Kidney tubule cell (primary cell): ENCODE measurements at places on chromosomes 3 and 15.

GRCh38 chr3:4570840-4571621 is 77.9 kb downstream of the ITPR1 start:
- peak; percentile 49 for DNase-seq

DNA sequence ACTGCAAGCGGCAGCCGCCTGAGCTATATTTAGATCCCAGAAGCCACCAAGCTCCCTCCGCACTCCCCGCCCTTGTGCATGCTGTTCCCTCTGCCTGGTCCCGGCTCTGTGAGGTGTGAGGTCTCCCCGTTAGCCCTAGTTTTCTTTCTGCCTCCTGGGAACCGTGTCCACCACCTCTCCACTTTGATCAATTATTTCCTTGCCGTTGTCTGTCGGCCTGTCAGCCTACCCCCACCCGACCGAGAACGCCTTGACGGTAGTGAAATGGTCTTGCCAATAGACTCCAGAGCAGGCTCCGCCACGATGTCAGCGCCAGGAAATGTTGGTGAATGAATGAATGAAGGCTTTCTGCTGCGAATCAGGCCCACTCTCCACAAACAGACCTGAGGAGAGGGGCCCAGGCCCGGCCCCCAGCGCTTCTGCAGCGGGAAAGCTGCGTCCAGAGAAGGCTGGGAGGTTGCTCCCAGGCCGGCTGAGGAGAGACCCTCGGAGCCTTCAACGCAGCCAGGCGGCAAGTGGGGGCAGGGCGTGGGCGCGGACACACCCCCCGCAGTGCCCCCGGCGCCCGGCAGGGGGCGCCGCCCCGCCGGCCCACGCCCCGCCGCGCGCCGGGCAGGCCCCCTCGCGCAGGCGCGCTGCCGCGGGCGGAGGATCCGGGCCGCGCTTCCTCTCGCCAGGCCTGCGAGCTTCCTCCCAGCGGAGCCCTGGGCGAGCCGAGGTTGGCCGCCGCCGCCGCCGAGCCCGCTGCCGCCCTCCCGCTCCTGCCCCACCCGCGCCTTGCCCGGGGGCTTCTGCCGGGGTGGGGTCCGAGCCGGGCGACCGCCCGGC is at the start of gene CSK:
TSS of gene CSK (plus strand) at position 650 of the 828 bp plus-strand sequence. CDS start 16,218 bp downstream, outside the sequence.
- DNase-seq, result peak; percentile 71

DNA sequence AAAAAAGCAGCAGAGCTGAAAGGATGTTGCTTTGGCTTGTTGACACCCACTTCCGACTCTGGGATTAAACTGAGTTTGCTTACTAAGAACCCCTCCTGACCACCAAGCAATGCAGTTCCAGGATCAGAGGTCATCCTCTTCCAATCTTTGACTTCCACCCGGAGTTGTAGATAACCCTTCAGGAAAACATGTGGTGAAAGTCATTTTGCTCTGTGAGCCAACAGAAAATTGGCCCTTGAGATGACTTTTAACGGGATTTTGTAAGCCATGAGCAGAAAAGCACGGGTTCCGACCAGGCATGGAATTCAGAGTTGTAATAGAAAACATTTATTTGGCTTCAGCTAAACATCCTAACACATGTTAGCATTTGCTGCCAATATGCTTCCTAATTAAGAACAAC is 171.6 kb upstream of the NR2F2 start:
- DNase-seq, result no peak

DNA sequence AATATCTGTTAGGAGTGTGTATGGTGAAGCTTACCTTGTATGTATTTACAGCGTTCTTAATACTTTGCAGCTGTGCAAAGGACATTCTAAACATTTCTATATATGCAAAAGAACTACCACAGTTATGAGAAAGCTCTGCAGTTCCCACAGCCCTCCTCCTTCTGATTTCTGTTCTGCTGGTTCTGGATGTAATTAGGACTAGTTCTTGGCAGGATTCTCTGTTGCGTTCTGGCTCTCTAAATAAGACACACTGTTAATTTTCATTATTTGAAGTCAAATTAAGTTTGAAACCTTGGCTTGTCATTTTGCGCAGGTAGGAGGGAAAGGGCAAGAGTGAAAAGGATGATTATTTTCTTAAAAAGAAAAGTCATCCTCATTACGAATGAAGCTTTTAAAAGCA is 76.4 kb downstream of the FNDC3B start:
- no peak for DNase-seq

GRCh38 chr15:33330931-33331330 is 20.2 kb downstream of the RYR3 start:
- DNase-seq, result no peak

DNA sequence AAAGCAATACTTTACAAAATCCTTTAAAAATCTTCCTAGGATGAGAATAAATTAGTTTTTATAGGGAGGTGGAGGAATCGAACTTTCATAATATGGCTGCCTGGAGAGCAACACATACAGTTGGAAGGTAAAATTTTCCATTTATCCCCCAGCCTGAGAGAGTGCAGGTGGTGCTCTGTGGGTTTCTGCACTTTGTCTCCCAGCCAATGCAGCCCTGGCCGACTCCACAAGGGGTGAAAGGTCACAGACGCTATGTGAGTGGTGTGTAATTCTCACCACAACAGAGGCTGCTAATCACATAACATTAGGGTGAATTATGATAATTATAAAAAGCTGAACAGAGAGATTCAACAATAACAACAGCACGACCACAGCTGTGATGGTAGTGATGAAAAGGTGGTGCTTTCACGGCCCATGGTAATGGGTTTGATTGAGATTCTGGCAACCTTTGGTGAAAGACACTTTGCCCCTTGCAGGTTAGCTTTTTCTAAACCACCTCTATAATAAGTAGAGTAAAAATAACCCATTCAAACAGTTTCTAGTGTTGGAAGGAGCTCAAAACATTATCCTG is 30.1 kb upstream of the NANOGP8 start:
- DNase-seq, result no peak

DNA sequence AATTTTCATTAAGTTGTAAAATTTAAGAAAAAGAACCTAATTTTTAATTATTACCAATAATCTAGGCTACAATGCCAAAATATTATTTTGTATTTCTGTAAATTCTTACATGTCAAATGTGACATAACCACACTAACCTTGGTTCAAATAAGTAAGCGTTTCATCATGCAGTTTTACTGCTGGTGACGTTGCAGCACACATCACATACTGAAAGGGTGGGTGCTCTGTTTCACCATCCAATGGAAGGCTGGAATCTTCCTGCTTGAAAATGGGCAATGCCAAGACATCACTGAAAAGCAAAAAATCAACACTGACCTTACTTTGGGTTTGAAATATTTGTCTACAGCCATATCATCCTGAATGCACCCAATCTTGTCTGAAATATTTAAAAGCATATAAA is 14.8 kb downstream of the UBP1 start:
- no peak for DNase-seq

DNA sequence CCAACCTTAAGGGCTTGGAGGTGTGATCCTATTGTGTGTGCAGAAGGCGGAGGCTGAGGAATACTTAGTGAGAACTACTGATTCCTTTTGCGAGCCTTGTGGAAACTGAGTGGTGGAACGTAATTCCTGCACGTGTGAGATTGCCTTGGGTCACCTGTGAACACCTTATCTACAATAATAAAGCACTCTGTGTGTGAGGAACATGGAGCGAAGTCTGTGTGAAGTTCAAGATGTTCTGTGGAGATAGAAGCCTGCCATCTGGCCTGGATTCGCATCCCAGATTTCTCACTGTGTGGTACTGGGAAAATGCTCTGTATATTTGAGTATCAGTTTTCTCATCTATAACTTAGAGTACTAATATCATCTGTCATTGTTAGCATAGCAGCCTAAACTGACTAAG is 179.5 kb upstream of the PDZRN3 start:
- DNase-seq, result no peak

- peak; percentile 53 for DNase-seq
Measured at GRCh38 chr3:71681224-71681668, 44.0 kb downstream of the EIF4E3 start.

GRCh38 chr3:45552031-45552793 is 42.3 kb upstream of the LIMD1 start:
- no peak for DNase-seq

DNA sequence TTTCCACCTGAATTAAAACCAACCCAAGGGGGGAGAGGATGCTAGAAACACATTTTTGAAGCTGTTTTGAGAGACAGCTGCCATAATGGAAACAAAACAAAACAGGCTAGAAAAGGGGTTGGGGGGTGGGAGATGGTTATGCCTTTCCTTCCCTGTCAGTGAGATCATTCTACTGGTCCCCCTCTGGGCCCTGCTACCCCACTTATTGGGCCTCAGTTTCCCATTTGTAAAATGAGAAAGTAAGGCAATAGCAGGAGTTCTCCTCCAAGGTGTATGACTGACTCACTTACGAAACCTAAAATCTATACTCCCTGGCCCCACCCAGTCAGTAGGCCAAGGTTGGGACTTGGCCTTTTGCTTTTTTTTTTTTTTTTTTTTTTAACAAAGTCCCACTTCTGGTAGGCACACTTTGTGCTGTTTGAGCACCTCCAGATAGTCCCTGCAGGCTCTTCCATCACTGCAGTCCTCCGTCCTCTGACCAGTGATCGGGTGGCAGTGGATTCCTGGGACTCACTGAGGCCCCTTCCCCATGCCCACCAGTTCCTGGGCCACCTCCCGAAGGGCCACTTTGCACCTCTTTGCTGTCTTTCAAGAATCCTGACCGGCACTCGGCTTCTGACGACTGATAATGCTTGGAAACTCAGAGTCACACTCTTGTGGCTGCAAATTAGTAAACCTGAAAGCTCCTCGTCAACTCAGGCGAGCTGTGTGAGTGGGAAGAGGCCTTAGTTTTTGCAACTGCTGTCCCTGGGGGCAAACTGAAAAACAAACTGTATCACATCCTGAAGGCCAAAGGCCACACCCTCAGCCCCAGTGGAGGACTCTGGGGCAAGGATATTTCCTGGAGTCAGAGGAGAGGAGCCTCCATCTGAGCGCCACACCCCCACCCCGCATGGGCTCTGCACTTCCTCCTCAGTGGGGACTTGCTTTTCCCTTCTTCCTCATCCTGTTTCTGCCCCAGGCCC is 6.7 kb upstream of the PSTPIP1 start:
- DNase-seq, result no peak

- no peak for DNase-seq
Measured at GRCh38 chr3:107880702-107881101, 210.1 kb downstream of the CD47 start.

- DNase-seq, result no peak
Measured at GRCh38 chr3:149306751-149307434, 26.5 kb downstream of the TM4SF18 start.

DNA sequence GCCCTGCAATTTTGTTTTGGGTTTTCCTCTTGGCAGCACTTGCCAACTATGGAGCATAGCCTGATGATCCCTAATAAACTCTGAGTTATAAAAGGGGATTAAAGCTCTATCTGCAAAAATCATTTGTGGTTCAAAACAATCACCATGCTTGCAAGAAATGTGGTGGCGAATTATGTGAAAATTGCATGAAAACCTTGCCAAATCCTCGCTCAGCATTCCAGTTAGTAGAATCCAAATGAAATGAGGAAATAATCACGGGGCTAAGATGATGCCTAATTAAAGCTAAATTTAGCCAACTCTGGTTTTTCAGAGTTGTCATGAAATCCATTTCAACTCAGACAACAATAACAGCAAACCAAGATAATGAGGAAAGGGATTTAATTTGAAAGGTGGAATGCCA is 73.0 kb upstream of the PROK2 start:
- no peak for DNase-seq

DNA sequence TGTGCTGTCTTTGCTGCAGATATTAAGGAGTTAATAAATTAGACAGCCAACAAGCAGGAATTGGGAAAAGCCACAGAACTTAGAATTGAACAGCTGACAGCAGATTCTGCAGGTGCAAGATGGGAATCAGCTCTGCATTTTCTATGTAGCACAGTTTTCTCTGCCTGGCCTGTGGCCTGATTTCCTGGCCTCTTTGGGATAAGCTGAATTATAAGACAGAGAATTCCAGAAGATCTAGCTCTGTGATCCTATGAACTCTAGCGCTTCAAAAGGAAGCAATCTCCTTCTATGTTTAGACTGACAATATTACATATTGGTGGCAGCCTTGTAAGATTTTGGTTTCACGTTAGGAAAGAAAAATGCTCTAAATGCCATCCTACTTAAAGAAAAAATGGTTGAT is 24.0 kb upstream of the SOX2 start:
- no peak for DNase-seq

GRCh38 chr3:10008588-10009344 is 17.5 kb upstream of the FANCD2 start:
- DNase-seq, result peak; percentile 71

DNA sequence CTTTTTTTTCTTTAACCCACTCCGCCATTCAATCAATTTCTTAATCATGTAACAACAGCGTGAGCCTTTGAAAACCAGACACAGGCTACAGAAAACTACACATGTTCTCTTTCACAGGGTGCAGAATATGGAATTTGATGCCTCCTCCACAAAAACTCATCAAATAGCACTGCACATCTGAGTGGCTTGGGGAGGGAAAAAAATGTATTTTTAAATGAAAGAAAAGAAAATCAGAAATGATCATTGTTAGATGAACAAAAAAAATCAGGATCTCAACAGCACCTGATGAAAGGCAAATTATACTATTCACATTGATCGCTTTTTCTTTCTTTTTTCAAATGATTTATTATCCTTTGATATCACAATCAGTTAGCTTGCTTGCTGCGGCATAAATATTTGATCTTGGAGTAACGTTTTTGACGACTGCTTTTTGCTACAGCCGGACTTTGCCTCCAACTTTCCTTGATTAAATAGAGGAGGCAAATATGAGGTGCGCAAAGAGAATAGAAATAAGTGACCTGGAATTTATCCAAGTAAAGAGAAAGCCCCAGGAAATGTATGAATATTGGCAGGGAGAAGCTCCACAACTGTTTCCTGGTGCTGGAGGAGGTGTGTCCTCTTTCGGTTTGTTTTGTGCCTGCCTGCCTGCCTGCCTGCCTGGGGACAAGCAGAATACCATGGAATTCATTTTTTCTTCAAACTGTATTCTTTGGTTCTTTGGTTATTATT is 63.1 kb downstream of the EDEM1 start:
- peak; percentile 37 for DNase-seq

DNA sequence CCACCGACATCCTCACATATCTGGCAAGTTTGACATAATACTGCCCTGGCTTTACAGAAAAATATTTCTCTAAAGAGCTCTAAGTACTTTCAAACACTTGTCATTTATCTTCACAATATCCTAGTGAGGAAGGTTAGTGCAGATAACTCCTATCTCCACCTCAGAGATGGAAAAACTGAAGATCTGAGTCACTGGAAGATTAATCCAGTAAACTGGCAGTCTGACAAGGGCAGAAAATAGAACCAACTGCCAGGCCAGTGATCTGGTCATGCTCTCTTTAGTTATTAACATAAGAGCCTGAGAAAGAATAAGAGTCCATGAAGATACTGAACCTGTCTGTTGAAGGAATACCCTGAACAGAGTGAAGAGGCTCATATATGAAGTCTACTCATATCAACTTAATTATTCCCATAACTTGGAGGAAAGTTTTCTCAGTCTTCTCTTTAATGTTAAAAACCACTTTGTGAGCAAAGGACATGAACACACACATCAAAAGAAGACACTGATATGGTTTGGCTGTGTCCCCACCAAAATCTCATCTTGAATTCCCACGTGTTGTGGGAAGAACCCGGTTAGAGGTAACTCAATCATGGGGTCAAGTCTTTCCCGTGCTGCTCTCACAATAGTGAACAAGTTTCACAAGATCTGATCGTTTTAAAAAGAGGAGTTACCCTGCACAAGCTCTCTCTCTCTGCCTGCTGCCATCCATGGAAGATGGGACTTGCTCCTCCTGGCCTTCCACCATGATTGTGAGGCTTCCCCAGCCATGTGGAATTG is 61.4 kb downstream of the GOLIM4 start:
- peak; percentile 14 for DNase-seq

- DNase-seq, result no peak
Measured at GRCh38 chr15:51398626-51399025, 57.2 kb downstream of the GLDN start.
